NCI-H2081 (cell line): ENCODE measurements at places on chromosomes 1 and 21.

GRCh38 chr1:89951766-89952604, 42.9 kb upstream of the ZNF326 start:
- DNase-seq: no peak

DNA sequence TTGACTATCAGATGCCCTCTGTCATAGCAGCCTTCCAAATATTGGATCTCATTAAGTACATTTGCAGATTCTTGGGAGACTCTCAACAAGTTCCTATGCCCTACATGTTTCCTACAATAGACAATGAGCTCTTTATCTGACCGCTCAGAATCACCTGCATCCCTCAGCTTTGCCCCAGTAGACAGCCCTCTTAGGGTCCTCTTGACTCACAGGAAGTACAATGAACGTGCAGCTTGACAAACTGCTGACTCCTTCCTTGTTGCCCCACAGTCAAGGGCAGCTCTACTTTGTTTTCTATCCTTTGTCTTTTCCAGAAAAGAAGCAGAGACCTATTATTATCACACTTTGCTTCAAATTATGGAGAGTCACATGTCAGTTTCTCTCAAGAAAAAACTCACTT, 27.6 kb downstream of the SLC44A5 start:
- no peak for DNase-seq

GRCh38 chr21:39014747-39015146, 168.5 kb downstream of the PSMG1 start:
- no peak for DNase-seq

GRCh38 chr1:154934358-154934948, 2.1 kb downstream of the PMVK start:
- DNase-seq: no peak

- no peak for DNase-seq
Observed at GRCh38 chr21:45251635-45252447, 35.9 kb downstream of the POFUT2 start.

GRCh38 chr1:34590211-34590623, 164.6 kb upstream of the GJB5 start:
- DNase-seq: peak; percentile 56

DNA sequence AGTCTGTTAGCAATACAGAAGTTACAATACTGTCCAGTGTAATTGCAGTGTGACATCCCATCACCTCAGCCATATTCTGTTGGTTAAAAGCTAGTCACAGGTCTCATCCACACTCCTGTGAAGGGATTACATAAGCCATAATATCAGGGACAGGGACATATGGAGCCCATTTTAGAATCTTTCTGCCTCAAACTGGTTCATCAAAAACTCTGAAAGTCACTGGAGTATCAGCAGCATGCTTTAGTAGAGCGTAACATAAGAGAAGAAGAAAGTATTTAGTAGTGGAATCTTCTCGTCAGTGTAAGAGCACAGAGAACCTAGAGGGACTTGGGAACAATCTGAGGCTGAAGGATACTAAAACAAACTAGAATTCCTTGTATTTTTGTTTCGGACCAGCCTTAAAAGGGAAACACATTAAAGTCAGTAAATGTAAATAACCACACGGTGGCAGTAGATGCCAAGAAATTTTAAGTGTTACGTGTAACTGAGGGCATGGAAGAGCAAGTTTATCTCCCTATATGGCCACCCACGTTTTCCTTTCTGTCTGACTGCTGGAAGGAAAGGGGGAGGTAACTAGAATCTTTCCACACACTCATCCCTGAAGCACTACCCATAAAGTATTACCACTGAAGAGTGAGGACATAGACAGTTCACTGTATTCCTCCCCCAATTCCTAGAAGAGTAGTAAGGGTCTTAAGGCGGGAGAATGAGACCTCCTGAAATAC, 41.6 kb upstream of the AGL start:
- DNase-seq: peak; percentile 70

DNA sequence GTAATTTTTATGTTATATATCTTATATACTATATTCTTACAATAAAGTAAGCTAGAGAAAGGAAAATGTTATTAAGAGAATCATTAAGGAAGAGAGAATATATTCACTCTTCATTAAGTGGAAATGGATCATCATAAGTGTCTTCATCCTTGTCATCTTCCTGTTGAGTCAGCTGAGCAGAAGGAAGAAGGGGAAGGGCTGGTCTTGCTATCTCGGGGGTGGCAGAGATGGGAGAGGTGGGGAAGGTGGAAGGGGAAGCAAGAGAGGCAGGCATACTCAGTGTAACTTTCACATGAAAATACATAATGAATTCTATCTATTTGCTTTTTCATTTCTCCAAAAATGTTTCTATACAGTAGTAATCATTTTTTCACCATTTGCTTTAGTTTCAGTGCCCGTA, 5.1 kb downstream of the DNASE2B start:
- no peak for DNase-seq

GRCh38 chr1:2130156-2130555, 64.4 kb downstream of the FAAP20 start:
- DNase-seq: no peak

GRCh38 chr1:25653558-25653957, 37.0 kb downstream of the MAN1C1 start:
- no peak for DNase-seq

DNA sequence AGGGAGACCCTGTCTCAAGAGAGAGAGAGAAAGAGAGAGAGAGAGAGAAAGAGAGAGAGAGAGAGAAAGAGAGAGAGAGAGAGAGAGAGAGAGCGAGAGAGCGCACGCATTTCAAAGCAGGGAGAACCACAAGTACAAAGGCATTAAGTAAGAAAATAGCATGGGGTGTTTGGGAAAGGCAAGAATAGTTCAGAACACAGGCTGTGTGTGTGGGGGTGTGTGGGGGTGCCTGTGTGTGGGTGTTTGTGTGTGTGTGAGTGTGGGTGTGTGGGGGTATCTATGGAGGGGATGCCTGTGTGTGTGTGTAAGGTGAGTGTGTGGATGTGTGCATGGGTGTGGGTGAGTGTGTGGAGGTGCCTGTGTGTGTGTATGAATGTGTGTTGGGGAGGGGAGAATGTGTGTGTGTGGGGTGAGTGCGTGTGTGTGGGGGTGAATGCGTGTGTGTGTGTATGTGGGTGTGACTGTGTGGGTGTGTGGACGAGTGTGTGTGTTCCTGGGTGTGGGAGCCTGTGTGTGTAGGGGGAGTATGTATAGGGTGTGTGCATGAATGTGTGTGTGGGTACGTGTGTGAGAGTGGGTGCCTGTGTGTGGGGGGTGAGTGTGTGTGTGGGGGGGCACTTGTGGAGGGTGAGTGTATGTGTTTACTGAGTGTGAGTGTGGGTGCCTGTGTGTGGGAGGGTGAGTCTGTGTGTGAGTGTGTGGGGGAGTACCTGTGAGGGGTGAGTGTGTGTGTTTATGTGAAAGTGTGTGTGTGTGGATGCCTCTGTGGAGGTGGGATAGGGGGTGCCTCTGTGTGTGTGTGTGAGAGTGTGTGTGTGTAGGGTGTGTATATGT, 19.1 kb upstream of the HDAC1 start:
- no peak for DNase-seq

DNA sequence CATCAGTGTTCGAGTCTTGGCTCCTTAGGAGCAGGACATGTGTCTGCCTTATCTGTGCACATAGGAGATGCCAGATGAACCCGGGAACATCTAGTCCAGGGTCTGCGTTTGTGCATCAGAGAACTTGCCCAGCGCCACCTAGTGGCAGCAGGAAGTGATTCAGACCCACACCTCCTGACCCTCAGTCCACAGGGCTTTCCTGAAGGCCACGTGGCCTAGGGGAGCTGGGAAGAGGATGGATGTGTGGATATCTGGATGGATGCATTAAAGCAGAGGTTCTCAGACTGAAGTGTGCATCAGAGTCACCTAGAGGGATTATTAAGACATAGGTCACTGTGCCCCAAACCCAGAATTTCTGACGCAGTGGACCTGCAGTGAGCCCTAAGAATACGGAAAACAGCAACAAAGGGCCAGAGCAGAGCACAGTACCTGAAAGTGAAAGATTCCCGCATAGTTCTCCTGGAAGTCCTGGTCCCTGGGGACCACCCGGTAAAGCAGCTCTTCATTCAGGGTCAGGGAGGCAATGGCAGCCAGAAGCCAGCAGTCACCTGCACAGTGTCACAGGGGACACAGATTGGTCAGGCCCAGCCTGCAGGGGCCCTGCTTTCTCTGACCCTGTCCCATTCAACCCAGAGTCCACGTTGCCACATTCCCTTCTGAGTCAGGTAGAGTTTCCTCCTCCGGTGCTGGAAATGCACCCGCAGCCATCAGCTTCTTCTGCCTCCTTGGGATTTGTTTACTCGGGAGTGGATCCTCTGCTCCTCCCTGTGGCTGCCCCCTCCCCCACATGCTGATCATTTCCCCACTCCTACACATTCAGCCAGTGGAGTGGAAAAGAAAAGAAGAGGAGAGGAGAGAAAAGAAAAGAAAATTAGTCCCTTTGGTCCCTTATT, 37.0 kb downstream of the CAPN8 start:
- DNase-seq: no peak

- DNase-seq: peak; percentile 53
Observed at GRCh38 chr1:155012026-155012546, 9.5 kb downstream of the ZBTB7B start.

- no peak for DNase-seq
Observed at GRCh38 chr1:207669528-207670009, 24.6 kb downstream of the CR1L start.

- DNase-seq: no peak
Observed at GRCh38 chr1:170711682-170712081, 47.8 kb downstream of the PRRX1 start.

DNA sequence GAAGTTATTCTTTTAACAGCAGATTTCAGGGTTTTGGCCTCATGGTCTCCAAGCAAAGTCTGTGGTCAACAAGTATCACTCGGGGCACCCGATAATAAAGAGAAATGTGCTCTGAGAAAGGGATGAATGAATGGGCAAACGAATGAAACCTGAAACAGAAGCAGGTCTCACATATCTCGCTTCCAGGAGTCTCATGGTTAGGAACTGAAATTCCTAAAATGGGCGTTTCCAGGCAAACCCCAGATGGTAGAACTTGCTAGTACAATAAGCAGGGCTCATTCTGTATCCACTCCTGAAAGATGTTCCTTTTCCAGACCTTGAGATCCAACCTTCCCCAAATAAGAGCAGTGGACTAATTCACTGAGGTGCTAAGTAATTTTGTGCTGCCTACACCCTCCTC, 87.2 kb downstream of the LAMC2 start:
- no peak for DNase-seq

- peak; percentile 76 for DNase-seq
Observed at GRCh38 chr21:42524341-42525028, 10.8 kb downstream of the SLC37A1 start.

- DNase-seq: no peak
Observed at GRCh38 chr1:19067912-19068638, 111.6 kb upstream of the IFFO2 start.

GRCh38 chr21:45825219-45825618, 156.4 kb upstream of the COL6A1 start:
- no peak for DNase-seq

DNA sequence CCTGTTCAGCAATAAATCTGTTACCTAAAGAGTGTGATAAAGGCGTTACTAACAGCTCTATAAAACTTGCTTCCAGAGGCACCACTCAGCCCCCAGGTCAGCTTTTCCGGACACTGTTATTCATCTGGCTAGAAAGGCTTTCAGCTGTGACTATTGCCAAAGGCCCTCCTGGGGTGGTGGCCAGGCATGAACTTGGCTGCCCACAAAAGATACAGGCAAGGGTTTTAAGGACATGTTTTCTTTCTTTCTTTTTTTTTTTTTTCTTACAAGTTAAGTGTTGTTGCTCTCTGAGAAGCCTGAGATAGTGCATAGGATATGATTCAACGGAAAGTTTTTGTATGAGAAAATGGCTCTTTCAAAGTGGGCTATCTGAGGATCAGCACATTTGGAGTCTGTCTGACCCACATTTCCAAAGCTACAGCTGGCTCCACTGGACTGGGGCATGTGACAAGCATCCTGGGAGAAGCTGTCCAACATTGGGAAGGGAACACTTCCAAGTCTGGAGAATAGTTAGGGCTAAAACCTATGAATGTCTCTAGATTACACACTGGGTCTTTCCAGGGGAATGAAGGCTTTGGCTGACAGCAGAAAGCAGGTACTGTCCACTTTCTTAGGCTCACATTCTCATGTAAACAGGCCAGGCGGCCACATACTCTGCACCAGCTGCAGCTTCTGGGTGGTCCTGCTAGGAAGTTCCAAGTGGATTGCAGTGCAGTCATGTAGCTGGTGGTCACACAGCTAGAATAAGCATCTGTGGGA, 639.7 kb downstream of the LMO4 start:
- DNase-seq: no peak

DNA sequence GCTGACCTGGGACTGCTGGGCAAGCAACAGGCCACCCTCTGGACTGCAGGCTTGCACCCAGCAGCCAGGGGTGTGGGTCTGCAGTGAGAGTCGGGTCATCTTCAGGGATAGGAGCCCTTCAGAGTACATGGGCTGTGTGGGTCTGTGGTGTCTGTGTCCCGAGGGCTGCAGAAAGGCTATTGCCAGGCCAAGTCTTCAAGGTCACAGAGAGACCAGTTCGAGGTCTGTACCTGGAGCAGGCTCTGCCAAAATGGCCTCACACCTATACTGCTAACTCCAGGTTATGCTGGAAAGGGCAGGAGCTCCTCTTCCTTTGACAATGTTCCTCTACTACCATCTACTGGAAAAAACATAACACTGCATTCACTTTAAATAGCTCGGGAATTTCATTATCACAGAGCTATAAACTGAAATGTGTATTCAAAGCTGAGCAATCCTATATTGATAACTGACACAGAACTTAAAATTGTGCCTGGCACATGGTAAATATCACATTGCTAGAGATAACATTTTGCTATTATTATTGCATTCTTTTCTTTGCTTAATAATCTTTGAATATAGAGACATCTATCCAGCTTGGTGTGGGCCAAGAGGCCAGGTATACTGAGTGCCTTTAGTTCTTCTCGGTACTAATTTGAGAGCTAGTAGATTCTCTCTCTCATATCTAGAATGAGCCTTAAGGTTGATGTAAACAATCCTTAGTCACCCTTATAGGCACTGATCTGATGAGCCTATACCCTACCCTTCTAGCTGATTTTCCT, 6.9 kb upstream of the DNAH14 start:
- DNase-seq: peak; percentile 59
